ENCODE measurements at places on chromosomes 1 and 21.

DNA sequence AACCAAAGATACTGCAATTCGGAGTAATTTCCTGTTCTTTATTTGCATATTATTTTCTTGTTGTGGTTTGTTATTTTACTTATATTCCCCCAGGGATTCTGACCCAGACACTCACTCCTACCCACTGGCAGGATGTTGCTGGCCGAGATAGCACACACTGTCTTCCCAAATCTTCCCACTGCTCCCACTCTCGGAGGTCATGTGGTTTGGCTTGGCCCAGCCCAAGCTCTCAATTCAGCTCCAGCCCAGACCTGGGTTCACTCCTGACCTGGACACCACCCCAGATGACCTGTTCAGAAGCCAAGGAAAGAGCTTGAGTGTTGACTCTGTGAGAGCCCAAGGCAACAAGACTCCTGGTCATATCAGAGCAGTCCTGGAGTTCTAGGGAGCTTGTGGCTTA is 1.2 kb upstream of the FAM43B start:
- DNase-seq, result no peak

GRCh38 chr1:56490619-56491018 is 88.7 kb downstream of the PLPP3 start:
- no peak for DNase-seq

DNA sequence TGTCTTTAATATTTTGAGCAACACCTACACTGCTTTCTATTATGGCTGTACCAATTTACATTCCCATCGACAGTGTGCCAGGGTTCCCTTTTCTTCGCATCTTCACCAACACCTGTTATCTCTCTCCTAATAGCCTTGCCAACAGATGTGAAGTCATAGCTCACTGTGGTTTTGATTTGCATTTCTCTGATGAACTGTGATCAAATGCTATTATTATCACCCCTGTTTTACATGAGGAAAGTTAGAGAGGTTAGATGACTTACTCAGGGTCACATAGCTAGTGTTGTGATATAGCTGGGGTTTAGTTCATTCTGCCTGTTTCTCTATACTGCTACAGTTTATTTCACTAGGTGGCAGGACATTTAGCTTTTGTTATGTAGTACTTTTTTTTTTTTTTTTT is 204.1 kb downstream of the FMN2 start:
- no peak for DNase-seq

- DNase-seq, result no peak
These were observed 187.8 kb downstream of the NR5A2 start for GRCh38 chr1:200215350-200215749.

DNA sequence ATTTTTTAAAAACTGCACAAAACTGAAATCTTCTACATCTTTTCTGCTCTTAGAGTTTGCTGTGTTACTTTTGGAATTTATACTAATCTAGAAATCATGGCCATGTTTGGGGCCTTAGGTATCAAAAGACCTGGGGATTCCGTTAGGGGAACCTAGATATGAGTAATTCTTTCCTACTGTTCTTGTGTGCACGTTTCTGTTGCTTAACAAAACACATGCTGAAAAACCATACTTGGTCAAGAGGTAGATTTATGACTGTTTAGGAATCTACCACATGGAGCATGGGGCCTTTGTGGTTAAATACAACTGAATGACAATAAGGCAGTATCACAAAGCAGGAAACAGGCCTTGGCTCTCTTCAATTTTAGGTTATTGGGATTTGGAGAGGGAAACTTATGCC is 291.9 kb upstream of the USP25 start:
- no peak for DNase-seq

DNA sequence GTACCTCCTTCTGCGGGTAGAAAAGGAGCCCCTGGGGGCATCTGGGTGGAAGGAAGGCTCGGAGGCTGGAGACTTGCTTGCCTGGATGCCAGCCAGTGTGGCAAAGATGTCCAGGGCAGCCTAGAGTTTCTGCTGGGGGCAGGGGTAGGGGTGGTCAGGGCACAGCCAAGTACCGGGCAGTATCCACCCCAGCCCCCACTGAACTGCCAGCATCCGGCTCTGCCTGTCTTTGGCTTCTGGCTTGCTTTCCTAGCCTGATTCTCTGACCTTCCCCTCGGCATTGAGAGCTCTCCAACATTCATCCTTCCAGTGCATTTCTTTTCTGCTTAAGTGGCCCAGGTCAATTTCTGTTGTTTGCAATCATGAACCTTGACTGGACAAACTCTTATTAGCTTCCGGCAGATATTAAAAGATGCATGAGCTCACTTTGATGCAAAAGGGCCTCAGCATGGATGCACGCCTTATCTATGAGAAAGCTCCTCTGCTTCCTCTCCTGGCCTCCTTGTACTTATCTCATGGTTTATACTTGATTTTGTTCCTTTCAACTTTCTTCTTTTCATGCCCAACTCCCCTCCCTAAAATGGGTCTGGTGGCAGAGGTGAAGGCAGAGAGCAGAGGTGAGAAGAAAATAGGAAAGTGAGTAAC is 116.9 kb downstream of the HLCS start:
- no peak for DNase-seq

GRCh38 chr21:28754127-28754611 is 238.5 kb downstream of the LTN1 start:
- no peak for DNase-seq

DNA sequence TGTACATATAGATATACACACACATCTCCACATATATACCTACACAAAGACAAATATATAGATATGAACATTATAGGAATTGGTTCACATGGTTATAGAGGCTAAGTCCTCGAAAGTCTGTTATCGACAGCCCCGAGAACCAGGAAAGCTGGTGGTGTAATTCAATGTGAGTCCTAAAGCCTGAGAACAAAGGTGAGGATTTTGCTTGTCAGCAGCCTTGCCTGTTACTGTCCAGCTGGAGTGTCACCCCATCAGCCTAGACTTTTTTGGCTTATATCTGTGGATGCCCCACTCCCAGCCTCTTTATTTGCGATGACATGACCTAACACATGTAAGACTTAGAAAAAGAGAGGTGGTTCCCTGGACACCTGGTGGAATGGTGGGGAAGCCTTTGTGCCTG is 97.0 kb downstream of the GIPC2 start:
- no peak for DNase-seq

DNA sequence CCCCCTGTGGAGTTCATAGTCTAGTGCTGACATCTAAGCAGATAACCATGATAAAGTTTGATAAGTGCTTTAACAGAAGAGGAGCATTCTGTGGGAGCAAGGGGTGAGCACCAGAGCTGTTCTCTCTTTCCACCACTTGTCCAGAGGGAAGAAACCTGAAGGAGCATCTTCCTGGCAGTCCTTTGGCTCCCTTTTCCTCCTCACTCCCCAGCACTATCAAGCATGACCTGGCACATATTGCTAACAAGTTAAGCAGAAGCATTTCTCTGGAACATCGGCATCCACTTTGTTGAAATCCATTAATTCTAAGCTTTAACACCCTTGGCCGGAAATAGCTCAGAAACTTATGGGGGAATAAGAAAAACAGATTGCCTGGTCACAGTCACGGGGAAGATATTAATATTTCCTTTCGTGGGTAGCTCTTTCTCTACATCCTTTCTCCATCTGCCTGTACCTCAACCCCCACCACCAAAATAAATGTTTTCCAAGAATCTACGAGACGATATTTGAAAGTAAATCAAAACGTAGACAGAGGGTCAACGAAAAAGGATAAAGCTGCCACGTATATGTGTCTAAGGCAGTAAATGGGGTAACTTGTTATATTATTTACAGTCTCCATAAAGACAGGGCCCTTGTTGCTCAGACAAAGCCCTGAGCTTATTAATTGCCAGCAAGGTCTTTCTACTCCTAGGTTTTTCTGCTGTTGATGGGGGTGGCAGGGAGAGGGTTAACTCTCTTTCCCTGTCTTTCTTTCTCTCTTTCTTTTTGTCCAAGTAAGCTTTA is 351.4 kb downstream of the NUF2 start:
- no peak for DNase-seq

DNA sequence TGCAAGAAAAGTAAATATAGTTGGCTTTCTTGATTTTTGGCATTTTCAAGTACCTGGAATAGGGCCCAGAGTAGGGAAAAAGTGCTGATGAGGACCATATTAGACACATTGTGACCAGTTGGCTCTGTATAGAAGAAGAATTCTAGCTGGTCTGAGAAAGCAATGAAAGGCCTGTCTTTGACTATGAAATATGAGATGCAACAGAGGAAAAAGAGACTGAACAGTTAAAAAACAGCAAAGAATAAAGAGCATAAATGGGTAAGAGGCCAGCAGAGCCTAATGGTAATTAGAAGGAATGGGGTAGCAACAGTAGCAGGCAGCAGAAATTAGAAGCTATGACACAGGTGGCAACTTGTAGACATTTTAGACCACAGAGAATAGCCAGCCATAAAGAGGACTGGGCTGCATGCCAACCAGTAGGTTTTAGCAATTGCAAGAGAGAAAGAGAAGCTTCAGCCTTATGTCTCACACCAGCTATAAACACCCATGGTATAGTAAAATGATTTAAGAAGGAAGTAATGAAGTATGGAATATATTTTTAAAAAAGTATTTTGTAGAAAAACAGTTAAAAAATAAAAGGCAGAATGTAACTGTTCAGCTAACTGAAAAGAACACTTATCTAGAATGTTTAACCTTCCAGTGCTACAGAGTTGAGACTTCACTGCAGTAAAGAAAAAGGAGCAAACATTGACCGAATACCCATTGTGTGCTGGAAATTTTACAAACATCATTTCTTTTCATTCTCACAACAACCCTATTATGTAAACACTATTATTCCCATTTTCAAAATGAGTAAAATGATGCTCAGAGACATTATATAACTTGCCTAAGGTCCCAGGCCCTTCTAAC is 114.1 kb downstream of the LHX4 start:
- DNase-seq, result no peak

GRCh38 chr1:59015708-59016107 is 231.9 kb upstream of the JUN start:
- no peak for DNase-seq

DNA sequence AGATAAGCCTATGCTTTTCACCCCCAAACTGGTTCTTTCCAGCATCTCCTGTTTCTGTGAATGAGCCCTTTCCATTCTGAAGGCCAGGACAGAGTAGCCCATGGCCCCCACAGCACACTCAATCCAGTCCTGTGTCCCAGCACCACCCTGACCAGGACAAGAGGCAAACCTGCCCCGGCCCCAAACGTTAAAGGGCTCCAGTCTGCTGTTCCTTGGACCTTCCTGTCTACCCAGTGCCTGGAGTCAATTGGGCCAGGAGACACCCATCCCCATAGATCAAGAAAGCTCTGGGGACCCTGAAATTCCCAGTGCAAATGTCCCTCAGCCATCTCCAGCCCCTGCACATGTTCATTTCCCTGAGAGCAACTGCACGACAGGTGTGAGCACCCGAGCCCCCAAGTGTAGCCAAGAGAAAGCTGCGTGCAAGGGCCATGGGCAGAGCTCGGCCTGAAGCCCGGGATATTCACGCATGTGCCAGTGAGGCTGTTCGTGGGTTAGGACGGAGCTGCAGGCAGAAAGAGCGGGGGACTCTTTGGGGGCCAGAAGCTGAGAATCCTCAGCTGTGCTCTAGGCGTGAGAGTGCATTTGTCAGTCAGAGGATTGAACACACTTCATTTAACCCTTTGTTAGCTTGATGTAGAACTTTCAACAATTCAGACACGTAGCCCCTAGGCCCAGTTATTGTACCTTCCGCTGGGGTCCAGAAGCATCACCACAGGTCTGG is 4.2 kb upstream of the RIPK4 start:
- DNase-seq, result no peak

Data from CD4-positive, alpha-beta T cell treated with Interleukin-10 for 1 hour (primary cell).